ENCODE measurements at places on chromosomes 1 and 21. TPM values are rescaled to one million over a fixed set of nuclear protein-coding genes. Genes with fewer than 3 reads are reported as not detected.

- DNase-seq: no peak
Measured at GRCh38 chr1:26574719-26575251, 45.2 kb downstream of the RPS6KA1 start.

The P3R3URF gene
- not detected for total RNA-seq

The BTBD19 gene
- total RNA-seq: 17.2 TPM

The FMN2 gene
- not detected for total RNA-seq

GRCh38 chr1:231442735-231443134, 20.6 kb upstream of the EGLN1 start:
- no peak for DNase-seq

- no peak for DNase-seq
Measured at GRCh38 chr1:247211339-247211738, 39.5 kb upstream of the ZNF124 start.

- DNase-seq: no peak
Measured at GRCh38 chr1:5369223-5369622, 623.0 kb downstream of the NPHP4 start.

DNA sequence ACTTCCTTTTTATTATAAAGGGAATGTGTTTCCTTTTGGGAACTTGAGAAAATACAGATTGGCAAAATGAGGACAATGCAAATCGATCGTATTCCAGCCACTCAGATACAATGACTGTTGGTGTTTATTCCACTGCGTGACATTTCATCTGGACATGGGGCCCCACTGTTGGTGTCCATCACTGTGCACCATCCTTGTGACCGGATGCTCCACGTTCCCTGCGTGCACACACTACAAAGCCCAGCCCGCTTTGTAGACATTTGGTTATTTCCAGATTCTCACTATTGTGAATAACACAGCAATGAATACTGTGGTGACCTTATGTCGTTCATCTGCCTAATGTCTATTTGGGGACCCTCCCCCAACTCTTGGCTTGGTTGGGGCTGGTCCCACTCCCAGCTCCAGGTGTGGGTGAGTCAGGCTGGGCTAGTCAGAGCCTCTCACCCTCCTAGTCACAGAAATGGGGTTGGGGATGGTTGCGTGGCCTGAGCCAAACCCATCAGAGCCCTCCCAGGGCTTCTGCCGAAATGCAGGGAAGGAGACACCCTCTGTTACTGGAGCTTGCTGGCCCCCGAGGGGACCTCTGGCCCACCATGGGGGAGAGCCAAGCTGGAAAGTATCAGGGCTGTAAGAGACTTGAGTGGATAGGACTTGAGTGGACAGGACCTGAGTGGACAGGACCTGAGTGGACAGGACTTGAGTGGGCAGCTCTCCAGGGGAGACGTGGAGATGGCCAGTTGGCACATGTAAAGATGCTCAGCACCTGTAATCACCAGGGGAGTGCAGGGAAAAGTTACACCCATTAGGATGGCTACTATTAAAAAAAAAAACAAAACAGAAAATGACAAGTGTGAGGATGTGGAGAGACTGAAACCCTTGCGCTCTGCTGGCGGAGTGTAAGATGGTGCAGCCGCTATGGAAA, 57.1 kb upstream of the ADARB1 start:
- peak; percentile 4 for DNase-seq

The LCK gene
- 179 TPM for total RNA-seq

GRCh38 chr21:36125512-36126207, 9.2 kb upstream of the CBR3 start:
- DNase-seq: peak; percentile 76

GRCh38 chr1:234609691-234610042, 311 bp downstream of the IRF2BP2 start:
- DNase-seq: no peak

The MKNK1 gene
- total RNA-seq: 31.0 TPM

The LCE3E gene
- total RNA-seq: not detected

DNA sequence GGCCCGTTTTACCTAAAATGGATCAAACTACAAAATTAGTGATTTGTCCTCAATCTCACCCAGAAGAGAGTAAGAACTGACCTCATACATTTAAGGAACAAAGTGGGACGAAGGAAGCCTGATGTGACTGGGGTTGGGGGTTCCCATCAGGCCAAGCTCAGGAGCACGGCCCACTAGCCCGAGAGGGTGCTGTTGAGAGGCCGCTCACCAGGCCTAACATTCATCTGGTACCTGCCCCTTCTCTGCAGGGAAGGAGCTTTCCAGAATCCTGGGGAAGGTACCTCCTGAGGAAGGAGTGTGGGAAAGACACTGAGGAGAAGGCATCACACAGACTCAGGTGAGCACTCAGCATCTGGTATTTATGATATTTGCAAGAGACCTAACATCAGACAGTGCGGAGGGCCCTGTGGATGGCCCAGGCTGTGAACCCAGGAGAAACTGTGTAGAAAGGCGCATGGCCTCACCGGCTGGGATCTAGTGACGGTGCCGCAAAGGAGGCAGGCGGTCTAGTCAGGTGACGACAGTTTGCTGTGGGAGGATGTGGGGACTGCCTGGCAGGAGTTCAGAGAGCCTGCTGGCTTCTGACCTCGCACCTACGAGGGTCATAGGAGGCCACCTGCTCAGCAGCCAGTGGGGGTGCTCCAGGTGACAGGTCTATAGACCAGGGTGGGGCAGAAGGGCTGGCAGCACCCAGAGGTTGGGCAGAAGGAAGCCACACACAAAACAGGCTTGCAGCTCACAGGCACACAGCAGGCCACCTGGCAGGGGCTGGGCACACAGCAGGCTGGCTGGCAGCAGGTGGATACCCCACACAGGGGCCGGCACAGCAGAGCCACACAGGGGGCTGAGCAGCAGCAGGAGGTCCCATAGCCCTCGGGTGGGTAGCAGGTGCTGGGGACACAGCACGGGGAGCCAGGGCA, 543 bp downstream of the KRTAP12-4 start:
- peak; percentile 35 for DNase-seq

- DNase-seq: no peak
Measured at GRCh38 chr1:159408862-159409400, 23.1 kb upstream of the OR10J4 start.

DNA sequence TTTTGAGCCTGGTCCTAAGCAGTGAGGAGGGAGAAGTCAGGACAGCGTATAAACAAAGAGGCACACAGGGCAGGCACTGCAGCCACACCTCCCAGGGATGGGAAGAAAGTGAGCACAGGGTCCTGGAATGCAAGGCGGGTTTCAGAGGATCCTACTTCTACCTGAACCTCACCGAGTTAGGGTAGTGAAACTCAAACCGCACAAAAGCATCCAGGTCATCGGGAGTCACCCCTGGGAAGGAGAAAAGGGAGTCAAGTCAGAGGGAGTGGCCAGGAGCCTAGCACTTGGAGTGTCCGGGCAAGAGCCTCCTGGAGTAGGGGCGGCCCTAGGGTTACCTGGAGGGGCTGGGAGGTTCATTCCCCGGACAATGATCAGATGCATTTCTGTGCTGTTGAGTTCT, 10.6 kb downstream of the CC2D1B start:
- DNase-seq: no peak

GRCh38 chr1:8153961-8154360, 127.9 kb upstream of the ERRFI1 start:
- no peak for DNase-seq

DNA sequence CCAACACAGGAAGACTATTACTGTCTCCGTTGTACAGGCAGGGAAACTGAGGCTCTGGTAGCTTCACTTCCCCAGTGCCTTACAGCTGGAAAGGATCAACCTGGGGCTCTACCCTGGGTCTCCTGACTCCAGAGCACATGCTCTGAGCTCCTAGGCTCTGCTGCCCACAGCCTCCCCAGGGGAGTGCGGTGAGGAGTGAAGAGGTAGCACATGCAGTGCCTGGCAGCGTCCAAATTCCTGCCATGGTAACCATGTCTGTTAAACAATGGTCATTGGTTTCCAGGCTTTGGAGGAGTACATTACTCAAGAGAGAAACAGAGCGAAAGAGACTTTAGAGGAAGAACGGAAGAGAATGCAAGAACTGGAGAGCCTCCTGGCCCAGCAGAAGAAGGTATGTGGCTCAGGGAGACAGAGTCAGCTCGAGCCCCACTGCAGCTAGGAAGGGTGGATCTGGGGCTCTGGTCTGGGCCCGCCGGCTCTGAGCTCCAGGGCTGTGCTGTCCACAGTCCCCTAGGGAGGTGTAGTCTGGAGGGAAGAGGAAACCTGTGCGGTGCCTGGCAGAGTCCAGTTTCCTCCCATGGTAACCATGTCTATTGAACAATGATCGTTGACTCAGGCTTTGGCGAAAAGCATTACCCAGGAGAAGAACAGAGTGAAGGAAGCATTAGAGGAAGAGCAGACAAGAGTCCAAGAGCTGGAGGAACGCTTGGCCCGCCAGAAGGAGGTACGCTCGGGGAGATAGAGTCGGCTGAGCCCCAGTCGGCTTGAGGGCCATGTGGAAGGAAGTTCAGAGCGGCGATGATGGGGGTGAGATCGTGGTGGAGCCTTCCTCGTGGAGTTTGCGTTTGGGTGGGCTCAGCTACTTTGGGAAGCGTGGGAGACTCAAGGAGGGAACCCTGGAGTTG, 64.6 kb upstream of the EFHD2 start:
- no peak for DNase-seq

DNA sequence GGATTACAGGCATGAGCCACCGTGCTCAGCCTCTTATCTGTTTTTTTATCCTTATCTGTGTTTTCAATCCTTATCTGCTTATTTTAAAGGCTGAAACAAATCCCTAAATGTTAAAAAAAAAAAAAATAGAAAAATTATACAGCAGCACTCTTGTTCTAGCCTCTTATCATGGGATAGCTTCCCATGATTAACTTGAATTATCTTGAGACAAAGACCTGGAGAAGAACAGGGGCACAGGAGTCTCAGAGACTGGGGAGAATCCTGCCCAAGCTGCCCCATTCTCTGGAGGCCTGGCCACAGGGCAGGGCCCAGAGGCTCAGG, 86.9 kb downstream of the DHRS3 start:
- no peak for DNase-seq

DNA sequence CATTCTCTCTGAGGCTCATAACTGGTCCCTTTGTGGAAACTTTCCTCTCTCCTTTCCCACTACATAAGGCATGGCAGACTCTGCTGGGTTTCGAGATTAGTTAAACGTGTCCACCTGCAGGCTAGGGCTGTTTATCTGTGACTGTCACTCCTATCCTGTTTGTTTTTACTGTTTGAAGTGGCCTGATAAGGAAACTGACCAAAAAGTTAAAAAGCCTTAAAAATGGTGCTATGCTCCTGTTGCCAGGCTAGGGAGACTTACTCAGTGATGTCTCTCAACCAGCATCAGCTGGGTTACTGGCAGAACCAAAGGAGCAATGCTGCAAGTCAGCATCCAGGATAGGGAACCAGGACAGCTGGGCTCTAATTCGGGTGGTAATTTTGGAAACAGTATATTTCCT, 3.9 kb downstream of the PIGV start:
- no peak for DNase-seq

GRCh38 chr21:46594276-46594675, 10.6 kb downstream of the S100B start:
- DNase-seq: no peak

DNA sequence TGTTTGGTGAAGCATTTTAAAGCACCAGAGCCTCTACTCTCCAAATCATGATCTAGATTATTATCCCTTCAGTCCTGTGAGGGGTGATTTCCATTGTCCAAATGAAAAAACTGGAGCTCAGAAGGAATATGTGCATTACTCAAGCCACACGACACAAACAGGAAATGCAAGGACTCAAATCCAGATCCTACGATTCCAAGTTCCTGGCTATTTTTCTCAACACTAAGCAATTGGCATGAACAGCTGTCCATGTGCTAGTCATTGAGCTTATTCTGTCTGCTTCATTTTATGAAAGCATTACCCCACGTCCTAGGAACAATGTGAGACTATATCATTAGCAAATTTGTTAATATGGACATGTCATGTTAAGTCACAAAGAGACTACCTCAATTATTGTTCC, 273.1 kb upstream of the LYPLAL1 start:
- DNase-seq: no peak

The GRHL3 gene
- total RNA-seq: not detected

The ETV3L gene
- total RNA-seq: not detected

DNA sequence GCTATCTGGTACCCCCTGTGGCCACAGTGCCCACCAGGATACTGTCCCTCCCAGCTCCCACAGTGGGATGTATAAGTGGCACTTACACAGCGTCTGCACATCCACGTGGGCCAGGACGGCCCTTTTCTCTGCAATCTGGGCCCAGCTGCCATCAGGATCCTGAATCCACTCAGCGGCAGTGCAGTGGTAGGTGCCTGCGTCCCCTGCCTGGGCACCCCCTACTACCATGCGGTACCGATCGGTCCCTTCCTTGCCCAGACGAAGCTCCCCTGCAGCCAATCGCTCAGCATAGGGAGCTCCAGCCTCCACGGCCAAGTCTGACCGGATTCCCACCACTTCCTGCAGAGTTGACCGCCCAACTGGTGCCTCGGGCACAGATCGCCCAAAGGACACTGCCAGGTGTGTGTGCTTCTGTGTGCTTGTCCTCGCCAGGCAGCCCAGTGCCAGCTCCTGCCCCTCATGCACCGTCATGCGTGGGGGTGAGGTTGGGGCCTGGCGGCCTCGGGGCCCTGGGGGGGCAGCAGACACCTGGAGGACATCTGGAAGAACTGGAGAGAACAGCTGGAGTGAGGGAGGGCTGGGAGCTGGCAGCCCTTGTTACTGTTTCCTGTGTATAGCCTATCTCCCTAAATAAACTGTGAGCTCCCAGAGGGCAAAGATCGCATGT, 4.7 kb downstream of the IGSF8 start:
- no peak for DNase-seq

DNA sequence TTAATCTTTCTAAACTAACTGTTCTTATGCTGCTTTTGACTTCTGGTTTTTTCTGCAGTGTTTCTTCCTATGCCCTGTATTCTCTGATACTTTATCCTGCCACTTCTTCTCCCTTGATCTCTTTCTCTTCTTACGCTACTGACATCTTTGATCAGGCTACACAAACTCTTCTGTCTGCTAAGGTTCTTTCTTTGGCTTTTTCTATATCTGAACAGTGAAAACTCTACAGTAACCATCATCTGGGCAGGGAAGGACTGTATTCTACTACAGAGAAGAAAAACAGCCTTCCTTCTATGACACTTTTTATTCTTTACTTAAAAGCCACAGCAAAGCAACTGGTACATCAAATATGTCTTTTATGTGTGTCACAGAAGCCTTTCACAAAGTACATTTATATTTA, 7.4 kb upstream of the NEXN start:
- no peak for DNase-seq

The SLC9C2 gene
- not detected for total RNA-seq

DNA sequence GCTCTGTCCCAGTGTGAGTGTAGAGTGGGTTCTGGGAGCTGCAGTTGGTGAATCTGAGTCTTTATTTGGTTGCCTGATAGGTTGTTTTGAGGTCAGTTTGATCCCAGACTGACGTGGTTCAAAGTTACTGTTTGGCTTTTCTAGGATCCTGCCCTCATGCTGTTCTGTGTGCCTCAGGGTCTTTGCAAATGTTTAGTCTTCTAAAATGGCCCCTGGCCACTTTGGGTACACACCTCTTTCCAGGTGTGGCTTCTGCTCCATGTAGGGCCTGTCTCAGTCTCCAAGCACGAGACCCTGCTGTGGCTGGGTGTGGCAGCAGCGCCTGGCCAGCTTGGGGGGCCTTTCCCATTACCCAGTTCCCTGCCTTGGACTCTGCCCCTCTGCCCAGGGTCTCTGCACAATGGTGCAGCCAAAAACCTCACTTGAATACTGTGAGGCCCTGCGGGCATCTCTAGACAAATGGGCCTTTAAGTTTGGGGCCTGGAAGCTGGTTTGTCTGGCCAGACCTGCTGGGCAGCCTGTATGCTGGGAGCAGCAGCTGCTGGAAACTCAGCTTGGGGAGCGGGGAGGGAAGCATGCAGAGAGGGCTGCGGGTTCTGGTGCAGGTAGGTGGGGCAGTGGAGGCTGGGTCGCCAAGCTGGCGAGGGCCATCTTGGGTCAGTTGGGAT, 5.6 kb downstream of the PTPRF start:
- DNase-seq: no peak

Data from activated CD4-positive, alpha-beta T cell treated with anti-CD3 and anti-CD28 coated beads for 36 hours (primary cell).